Mesangial cell (primary cell): ENCODE measurements at places on chromosomes 12 and 14. TPM values are rescaled to one million over a fixed set of nuclear protein-coding genes. Genes with fewer than 3 reads are reported as not detected.

Gene TAS2R46
- 0.38 TPM in 1 of 2 replicates, not detected in the other for total RNA-seq

Gene TAS2R7
- not detected in 2 replicates for total RNA-seq

Gene ESR2
- 0.63 TPM in 1 of 2 replicates, not detected in the other for total RNA-seq

Gene NUP107
- 18.6 and 59.2 TPM in 2 replicates for total RNA-seq

Gene SLC39A5
- not detected in 2 replicates for total RNA-seq

Gene CAND1
- total RNA-seq: 54.8 and 59.3 TPM in 2 replicates

Gene ALKBH1
- 8.8 and 9.6 TPM in 2 replicates for total RNA-seq

Gene SLC6A15
- 0.65 and 1.3 TPM in 2 replicates for total RNA-seq

Gene LAG3
- total RNA-seq: under 0.01 and 0.13 TPM in 2 replicates

Gene NGB
- not detected in 2 replicates for total RNA-seq

Gene CIROP
- not detected in 2 replicates for total RNA-seq

Gene B4GALNT1
- 0.76 and 6.2 TPM in 2 replicates for total RNA-seq

Gene IFI27L1
- total RNA-seq: 15.0 and 22.0 TPM in 2 replicates

Gene IFI27
- 2.3 and 3.8 TPM in 2 replicates for total RNA-seq

Gene SSPN
- total RNA-seq: 2.3 and 21.3 TPM in 2 replicates

Gene LRRC74A
- total RNA-seq: not detected in 2 replicates

Gene C1R
- total RNA-seq: 6.5 and 53.5 TPM in 2 replicates

Gene COX8C
- total RNA-seq: not detected in 2 replicates

Gene ENDOU
- not detected in 2 replicates for total RNA-seq

Gene RASAL1
- 0.16 and 4.9 TPM in 2 replicates for total RNA-seq

Gene B3GNT4
- total RNA-seq: 0.49 and 2.0 TPM in 2 replicates

Gene SPIC
- not detected in 2 replicates for total RNA-seq

Gene GNS
- total RNA-seq: 60.6 and 143 TPM in 2 replicates

Gene AQP5
- 0.13 TPM in 1 of 2 replicates, not detected in the other for total RNA-seq

Gene TAS2R14
- total RNA-seq: 0.16 and 2.2 TPM in 2 replicates

Gene RNF212B
- not detected in 2 replicates for total RNA-seq

Gene UBE2N
- total RNA-seq: 52.7 and 117 TPM in 2 replicates

Gene RNASE9
- not detected in 2 replicates for total RNA-seq

Gene AHNAK2
- 29.8 and 129 TPM in 2 replicates for total RNA-seq

Gene DCAF5
- total RNA-seq: 13.5 and 30.2 TPM in 2 replicates

Gene AGAP2
- total RNA-seq: 0.25 TPM in 1 of 2 replicates, not detected in the other
